ENCODE measurements at places on chromosomes 7 and 10.

GRCh38 chr7:150994838-150995510, 4.2 kb downstream of the NOS3 start:
- no peak for DNase-seq

GRCh38 chr7:21028599-21028998, 241.9 kb upstream of the SP8 start:
- no peak for DNase-seq

DNA sequence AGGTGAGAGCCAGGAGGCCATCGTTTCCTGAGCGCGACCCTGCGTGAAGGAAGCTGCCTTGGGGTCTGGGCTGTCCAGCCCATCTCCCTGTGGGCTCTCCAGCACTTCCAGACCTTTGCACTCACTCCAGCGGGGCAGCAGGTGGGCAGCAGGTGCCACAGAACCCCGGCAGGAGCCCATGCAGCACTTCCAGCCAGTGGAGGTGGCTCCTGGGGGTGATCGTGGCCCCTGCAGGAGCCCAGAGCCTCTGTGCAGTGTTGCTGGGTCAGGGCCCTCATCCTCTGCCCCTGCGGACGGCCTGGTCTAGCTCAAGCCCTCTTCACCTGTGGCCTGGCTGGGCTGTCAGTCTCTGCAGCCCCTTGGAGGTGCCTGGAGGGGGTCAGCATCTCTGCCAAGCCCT, 59.9 kb downstream of the PWWP2B start:
- no peak for DNase-seq

GRCh38 chr10:131211965-131212619, 99.4 kb downstream of the TCERG1L start:
- DNase-seq, result no peak

DNA sequence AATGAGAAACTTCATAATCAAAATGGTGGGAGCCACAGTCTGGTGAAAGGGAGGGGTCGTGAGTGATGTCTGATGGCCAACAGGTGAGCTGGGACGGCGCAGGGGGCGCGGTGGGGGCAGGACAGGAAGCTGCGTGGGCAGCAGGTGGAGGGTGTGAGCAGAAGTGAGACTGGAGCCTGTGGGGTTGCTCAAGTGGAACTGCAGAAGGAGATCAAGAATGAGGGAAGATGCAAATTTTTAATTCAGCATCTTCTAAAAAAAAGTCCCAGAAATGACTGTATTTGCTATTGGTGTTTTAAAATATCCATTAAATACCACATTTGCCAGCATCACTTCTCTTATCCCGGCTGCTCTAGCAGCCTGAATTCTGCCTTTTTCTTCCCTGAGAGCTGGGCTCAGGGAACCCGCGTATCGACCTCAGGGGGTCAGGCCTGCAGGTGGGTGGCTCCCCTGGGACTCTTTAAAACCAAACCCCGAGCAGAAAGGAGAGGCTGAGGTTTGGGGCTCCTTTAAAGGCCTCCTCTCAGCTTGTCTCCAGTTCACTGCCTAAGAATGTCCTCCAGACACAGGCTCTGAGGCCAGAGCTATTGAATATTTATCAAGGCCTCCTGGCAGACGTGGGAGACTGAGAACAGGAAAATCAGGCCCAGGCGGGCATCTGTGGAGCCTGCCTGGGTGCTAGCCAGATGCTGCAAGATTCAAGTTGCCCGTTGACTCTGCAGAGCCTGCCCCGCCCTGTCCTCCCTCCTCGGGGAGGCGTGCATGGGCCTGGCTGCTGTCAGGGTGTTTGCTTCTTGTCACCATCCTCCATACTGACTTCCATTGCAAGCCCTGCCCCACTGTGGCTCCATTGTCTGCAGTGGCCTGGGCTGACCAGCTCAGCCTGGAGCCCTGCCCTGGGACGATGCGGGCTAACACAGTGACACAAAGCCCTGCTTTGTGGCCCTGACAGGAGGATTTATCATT, 53.9 kb downstream of the SYPL1 start:
- no peak for DNase-seq

DNA sequence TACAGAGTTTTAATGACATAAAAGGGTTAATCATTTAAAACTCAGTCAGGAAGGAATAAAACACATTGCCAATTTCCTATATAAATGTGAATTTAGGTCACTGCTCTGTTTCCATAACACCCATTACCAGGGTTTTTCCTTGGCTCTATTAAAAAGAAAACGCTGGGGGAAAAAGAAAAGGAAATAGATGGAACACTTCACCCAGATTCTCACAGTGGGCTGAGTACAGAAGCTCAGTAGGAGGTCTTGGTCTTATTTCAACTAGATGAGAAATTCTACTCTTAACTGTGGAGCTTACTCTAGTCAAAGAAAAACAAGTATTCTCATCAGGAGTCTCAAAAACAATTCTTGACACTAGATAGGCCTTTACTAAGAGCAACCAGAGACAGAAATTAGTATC, 36.5 kb downstream of the GLUD1 start:
- no peak for DNase-seq

DNA sequence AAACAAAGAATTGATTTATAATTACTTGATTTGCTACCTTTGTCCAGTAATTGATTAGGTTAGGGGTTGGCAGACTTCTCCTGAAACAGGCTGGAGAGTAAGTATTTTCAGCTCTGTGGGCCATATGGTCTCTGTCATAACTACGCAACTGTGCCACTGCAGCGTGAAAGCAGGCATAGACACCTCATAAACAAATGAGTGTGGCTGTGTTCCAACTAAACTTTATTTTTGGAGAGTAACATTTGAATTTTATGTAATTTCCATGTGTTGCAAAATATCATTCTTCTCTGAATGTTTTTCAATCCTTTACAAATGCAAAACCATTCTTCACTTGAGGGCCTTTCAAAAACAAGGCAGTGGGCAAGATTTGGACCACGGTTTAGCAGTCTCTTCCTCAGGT, 76.9 kb downstream of the GALNT17 start:
- no peak for DNase-seq

DNA sequence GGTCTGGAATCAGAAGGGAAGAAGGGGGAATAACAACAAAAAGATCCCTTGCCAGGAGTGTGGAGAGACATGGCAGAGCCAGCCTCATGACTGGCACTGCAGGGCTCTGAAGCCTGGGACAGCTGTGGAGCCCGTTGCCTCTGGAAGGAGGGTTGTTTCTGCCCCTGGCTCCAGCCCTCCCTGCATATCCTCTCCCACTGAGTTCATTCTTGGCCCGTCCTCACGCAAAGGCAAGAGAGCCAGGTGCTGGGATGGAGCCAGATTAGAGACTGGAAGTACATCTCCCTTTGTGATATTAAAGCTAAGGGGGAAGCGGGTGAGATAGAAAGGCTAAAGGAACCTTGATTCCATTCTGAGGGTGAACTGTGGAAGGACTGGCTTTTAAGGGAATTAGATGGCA, 141.5 kb upstream of the NPVF start:
- no peak for DNase-seq

DNA sequence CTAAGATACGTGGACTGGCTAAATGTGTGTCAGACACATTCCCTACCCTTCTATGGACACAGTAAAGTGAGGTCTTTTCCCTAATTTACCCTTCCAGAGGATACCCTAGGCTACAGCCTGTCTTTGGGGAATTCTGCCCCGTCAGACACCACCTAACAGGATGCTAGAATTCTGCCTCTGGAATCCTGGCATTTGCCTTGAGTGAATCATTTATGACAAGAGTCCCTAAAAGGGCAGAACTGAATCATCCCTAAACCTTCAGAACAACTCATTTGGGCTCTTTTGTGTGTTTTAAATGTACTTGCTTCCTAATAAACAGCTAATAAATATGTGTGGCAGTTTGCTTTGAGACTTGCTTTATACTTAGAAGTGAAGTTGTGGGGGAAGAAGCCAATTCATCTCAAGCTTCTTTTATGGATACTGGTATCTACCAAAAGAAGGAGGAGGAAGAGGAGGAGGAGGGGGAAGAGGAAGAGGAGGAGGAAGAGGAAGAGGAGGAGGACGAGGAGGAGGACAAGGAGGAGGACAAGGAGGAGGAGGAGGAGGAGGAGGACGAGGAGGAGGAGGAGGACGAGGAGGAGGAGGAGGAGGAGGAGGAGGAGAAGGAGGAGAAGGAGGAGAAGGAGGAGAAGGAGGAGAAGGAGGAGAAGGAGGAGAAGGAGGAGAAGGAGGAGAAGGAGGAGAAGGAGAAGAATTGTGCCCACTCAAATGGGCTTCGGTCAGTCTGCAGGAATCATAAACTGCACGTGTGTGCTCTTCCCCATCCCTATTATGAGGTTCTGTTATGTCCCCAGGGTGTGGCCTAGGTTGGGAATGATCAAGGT, 27.1 kb downstream of the PARP12 start:
- no peak for DNase-seq

DNA sequence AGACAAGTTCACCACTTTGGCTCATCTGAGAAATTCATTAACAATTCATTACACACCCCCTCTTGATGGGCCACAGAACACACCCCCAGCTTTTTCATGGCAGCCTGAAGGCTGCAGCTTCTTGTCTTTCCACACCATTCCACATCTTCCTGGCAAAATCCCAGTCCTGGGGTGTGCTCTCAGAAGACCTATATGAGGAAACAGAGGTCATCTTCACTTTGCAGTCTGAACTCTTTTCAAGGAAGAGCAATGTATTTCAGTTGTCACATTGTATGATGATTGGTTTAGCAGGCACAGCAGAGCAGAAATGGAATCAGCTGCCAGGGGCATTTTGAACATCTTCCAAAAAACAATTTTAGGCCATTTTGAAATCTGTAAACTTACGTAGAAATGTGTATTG, 7.8 kb upstream of the LRRC27 start:
- no peak for DNase-seq

DNA sequence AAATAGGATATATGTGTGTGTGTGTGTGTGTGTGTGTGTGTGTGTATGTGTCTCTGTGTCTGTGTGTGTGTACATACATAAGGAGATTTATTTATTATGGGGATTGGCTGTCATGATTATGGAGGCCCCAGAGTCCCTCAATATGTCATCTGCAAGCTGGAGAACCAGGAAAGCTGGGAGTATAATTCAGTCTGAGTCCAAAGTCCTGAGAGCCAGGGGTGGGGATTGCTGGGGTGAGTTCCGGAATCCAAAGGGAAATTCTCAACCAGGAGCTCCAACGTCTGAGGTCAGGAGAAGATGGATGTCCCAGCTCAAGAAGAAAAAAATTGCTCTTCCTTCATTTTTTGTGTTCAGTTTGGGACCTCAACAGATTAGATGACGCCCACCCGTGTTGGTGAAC, 50.7 kb upstream of the PLPP4 start:
- DNase-seq, result no peak
